ENCODE measurements at places on chromosomes 3 and 15.

DNA sequence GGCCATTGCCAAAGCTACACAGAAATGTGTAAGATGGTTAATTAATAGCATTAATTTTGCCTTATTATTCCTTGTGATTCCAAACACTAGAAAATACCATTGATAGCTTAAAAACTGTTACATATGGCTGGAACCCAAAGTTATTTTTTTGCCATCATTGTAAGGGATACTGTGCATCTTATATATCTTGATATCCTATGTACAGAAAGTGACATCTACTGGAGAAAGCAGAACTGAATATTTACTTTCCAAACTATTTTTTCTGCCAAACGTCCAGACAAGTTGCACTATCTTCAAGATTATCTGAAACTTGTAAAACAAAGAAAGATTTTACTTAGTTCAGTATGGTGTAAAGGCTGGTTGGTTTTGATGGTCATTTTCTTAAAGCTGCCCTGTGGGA is 33.3 kb upstream of the MEIS2 start:
- no peak for DNase-seq

DNA sequence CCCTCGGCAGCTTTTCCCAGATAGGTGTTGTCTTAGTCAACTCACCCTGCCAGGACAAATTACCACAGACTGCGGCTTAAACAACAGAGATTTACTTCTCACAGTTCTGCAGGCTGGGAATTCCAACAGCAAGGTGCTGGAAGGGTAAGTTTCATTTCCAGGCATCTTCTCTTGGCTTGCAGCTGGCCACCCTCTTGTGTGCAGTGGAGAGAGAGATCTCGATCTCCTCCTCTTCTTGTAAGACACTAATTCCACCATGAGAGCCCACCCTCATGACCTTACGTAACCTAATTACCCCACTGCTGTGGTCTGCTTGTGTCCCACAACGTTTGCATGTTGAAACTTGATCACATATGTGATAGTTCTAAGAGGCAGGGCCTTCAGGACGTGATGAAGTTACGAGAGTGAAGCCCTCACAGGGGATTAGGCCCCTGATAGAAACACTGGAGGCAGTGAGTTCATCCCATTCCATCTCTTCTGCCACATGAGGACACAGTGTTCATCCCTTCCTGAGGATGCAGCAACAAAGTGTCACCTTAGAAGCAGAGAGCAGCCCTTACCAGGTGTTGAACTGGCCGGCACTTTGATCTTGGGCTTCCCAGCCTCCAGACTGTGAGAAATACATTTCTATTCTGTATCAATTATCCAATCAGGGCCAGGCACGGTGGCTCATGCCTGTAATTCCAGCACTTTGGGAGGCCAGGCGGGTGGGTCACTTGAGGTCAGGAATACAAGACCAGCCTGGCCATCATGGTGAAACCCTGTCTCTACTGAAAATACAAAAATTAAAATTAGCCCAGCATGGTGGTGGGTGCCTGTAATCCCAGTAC is 247.7 kb downstream of the PLCL2 start:
- no peak for DNase-seq

GRCh38 chr15:101176625-101177024 is 75.2 kb downstream of the CHSY1 start:
- DNase-seq, result no peak

DNA sequence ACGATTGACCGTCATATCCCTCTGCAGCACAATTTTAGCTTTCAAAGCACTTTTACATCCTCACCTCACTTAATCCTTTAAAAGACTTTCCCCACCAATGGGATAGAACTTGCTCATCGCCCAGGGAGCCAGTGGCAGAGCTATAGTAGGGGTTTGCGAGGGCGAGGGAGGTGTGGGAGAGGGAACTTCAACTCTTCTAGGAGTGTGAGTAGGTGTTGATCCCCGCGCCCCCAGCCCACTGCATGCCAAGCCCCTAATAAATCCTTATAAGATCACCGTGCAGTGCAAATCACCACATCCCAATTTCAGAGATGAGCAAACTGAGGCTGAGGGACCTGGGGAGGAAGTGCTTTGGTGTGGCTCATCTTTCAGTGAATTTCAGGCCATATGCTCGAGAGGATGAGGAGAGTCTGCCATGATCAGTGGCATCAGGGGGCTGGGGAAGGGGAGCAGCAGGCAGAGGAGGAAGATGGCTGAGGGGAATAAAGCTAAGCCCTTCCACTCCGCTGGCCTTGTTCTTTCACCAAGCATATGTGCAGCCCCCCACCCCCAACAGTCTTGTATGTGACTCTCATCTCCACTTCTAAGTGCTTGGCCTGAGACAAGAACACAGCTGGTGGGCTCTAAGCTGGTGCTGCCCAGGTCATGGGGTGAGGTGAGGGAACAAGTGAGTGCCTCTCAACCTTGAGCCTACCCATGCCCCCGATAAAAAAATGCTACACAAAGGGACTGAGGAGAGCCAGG is 5.1 kb downstream of the INSYN1 start:
- DNase-seq, result no peak

DNA sequence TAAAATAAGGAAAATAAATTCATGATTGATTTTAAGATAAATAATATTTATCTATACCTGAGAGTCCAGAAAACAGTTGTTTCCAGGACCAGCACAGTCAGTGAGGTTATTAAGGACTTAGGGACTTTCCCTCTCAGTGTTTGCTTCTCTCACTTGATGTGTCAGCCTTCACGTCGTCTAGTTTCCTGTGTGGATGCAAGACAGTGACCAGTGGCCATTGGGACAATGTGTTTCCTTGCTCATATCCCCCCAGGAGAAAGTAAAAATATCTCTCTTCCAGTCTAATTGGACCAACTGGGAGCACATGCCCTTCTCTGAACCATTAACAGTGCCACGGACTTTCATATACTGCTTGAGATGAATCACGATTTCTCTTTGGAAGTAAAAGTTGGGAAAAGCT is 157.8 kb upstream of the CTNNB1 start:
- DNase-seq, result no peak

- DNase-seq, result no peak
Measured at GRCh38 chr3:62587579-62588031, 214.3 kb upstream of the FEZF2 start.

GRCh38 chr15:46091860-46092450 is 457.1 kb downstream of the SQOR start:
- no peak for DNase-seq

DNA sequence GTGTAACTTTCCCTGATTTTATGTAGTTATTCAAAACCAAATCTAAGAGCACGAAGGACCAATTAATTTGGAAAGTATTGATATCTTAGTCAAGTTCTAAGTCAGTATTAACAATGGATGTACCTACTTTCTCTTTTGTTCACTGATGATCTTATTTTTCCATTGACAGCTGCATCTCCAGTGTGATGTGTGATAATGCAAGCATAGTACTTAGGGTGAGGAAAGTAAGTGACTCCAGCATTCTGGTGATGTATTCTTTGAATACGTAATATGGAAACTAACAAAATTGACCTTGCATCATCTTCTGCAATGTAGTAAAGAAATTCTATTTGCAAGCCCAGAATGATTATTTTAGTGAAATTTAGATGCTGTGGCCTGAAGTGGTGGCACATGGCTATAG is 22.4 kb downstream of the FBXW12 start:
- DNase-seq, result no peak

DNA sequence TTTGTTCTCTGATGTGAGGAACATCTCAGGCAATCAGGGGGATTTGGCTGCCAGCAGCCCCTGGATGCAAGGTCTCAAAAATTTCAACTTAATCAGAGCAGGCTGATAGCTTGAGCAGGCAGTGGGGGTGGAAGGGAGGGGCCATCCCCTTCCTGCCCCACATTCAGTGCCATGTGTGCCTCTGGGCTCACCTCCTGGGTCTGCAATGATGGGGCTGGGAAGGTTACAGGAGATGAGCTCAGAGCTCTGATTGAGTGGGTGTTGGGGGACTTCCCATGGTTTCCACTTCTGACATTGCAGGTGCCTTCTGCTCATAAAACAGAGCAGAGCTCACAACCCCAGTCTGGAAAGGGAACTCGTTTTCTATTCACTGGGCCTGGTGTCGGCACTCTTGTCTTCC is 37.0 kb downstream of the PARP16 start:
- peak; percentile 75 for DNase-seq

- no peak for DNase-seq
Measured at GRCh38 chr15:100889385-100890050, 9.9 kb downstream of the ALDH1A3 start.

DNA sequence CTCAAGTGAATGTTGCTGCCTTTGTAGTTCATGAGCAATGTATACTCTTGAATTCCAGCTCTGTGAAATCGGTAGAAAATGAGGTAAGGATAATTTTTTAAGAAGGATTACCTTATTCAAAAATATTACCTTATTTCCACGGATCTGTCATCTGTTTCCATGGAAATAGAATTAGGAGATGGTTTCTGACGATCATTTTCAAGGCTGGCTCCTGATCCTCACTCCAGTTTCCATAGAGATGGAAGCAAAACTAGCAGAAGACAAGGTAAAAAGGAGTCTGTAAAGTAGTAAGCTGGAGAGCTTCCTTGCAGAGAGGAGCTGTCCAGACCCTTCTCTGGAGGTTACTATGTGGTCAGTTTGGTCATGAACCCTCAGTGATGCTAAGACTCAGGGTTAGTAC is 55.5 kb downstream of the CACNA2D3 start:
- DNase-seq, result no peak

GRCh38 chr15:40845036-40845435 is 1.2 kb downstream of the SPINT1 start:
- no peak for DNase-seq

GRCh38 chr3:117141812-117142211 is 432.2 kb downstream of the TUSC7 start:
- no peak for DNase-seq

- DNase-seq, result no peak
Measured at GRCh38 chr15:70347321-70348225, 249.9 kb upstream of the TLE3 start.

DNA sequence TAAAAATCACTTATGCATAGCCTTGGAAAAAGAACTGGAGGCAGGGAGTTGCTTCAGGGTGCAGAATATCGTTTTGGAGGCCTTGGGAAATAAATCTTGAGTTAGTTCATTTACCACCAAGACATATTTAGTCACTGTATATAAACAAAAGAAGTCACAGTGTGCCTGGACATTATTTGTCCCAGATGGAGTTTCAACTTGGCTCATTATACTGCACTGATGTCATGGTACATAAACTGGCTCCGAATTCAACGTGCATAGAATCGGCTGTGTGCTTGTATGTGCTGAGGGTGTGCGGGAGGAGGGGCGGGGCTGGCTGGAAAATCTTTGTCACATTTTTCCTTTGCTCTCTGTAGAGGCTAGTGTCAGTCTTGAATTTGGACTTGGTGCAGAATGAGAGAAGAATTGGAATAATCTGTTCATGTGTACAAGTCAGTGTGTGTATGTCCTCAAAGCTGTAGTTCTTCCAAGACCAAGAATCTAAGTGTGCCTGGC is 86.6 kb downstream of the FNDC3B start:
- DNase-seq, result no peak

DNA sequence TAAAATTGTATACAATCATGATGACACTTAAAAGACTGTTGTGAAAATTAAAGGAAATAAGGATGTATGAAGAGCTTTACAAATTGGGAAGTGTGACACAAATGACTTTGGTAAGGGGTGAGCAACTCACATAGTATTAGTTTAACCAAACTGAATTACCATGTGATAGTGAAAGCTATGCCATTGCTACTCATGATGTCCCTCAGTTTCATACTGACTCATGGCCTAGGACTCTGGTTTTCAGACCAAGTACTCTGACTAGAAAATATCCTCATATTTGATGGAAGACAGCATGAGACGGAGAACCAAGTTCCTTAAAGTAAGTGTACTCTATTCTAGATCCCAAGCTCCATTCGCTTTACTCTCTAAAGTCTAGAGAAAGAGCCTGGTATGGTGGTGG is 203.2 kb upstream of the ICE2 start:
- no peak for DNase-seq

GRCh38 chr3:150931745-150932144 is 26.5 kb upstream of the MINDY4B start:
- DNase-seq, result no peak

- DNase-seq, result no peak
Measured at GRCh38 chr3:35739181-35739809, 100.0 kb downstream of the ARPP21 start.

DNA sequence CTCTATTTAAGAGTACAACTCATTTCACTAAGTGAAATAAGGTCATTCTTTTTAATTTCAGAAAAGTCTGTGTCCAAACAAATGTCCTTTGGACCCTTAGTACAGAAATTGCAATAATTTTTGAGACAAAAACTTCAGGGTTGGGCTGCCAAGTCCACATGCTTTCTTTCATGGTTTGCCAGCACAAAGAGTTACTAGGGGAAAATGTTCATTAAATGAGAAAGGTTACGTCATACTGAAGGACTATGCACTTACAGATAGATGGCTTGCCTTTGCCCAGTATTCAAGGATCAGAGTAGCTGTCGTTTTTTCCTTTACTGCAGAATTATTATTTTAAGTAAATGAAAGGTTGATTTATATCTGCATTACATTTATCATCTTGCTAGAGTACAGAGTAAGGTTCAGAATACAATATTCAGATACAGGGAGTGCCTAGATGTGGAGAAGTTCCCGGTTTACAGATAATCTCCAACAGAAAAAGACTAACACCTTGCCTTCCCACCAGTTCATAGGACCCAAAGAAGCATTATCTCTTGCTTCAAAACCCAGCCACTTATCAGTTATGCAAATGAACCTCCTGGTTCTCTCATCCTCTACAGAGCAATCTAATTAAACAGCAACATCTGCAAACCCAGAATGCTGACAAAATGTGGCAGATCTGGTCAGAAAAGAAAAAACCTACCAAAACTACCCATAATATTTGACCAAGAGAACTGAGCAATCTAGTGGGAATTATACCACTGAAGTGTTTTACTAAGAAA is 179.3 kb downstream of the FRMD5 start:
- no peak for DNase-seq

DNA sequence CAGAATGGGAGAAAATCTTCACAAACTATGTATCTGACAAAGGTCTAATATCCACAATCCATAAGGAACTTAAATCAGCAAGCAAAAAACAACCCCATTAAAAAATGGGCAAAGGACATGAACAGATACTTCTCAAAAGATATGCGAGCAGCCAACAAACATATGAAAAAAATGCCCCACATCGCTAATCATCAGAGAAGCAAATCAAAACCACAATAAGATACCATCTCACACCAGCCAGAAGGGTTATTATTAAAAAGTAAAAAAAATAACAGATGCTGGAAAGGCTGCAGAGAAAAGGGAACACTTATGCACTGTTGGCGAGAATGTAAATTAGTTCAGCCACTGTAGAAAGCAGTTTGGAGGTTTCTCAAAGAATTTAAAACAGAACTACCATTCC is 80.2 kb upstream of the ATP11B start:
- no peak for DNase-seq

- DNase-seq, result no peak
Measured at GRCh38 chr15:81766829-81767475, 278.9 kb downstream of the MEX3B start.

DNA sequence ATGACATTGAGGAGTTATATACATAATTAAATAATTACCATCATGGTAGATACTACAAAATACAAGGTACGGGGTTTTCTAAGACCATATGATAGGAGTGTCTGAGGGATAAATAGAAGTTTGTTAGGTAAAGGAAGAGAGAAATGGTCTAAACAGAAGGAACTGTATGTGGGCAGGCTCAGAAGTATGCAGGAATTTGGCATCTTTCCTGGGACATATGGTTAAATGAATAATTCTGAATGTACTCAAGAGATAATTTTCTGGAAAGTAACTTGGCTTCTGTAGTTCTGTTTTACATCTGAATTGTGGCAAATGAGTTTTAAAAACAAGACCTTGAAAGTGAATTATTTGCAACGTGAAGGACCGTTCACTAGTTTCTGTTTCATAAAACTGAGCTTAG is 17.5 kb downstream of the LMCD1 start:
- no peak for DNase-seq

Data from activated T-cell treated with anti-CD3 and anti-CD28 coated beads, Interleukin-2, amount 50 U/mL, for 24 hours (primary cell).